C1 segment of cervical spinal cord (tissue), 14 donors: ENCODE measurements at places on chromosomes 1 and 21.
A peak's percentile ranks its signal among the peaks of the same experiment; 100 is the strongest.

DNA sequence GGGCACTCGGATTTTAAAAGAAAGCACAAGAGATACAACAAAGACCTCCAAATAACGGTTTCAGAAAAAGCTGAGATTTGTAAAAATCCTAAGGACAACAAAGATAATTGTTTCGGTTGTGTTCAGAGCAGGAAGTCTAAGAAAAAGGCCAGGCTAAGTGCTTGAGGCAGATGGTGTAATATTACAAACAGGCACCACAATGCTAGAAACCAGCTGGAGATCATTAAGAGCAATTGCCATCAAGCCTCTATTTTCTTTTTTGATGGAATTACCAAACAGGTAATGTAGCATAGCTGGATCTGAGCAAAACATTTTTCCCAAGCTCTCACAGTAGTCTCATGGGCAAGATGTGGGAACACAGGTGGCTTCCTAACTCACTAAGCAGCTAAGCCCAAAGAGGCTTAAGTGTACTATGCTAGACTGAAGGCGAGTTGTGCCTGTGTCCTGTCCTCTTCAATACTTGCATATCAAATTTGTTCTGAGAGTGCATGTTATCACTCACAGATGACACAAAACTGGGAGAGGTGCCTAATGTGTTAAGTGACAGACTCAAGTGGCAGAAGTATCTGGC is 161.6 kb downstream of the GLUL start:
- no peak for DNase-seq

GRCh38 chr1:248872752-248873408 is 14.0 kb upstream of the ZNF692 start:
- DNase-seq = peak; percentile 80

DNA sequence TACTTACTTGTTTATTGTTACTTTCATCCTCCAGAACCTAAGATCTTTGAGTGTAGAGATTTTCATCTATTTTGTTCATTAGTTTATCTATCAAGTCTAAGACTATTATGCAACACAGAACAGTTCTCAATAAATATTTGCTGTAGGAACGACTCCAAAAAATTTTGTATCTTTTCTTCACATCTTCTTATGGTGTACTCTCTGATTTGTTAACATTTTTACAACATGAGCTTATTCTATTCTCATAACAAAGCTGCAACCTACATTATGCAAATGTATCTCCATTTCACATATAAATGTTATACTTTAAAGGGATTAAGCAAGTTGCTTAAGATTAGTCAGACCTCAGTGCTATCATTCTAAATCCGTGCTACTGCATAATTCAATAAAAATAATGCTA is 514.2 kb upstream of the ZP4 start:
- DNase-seq = no peak

GRCh38 chr1:85566890-85567289 is 13.7 kb upstream of the CCN1 start:
- no peak for DNase-seq

DNA sequence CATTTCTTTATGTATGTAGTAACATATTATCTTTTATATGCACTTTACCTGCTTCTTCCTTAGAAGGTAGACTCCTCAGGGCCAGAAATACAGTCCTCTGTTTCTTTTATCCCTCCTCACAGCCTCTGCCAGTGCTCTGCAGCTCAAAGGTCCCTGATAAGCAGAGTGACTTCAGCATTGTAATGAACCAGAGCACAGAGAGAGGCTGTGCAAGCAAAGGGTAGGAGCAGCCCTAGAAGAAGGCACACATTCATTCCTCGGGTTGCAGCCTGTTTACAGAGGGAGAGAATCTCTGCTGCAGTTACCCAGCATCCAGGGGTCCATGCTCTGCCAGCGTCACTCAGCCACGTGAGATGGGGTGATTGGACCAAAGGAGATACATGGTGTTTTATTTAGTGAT is 101.1 kb downstream of the RHOU start:
- DNase-seq = peak; percentile 33

DNA sequence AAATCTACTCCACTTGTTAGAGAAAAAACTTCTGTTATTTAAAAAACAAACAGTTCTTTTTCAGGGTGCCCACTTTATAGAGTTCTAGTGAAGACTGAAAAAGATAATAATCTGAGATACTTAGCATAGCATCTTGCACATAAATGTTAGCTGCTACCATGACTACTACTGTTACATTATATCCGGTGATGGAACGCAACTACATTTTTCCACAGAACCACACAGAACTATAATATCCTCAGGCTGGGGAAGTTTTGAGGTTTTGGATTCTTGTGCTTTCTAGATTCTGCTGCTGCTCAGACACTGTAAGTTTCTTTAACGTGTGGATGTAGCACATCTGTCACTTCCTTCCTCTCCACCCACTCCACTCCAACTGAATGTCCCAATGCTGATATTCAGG is 110.3 kb downstream of the PTPN14 start:
- DNase-seq = no peak

DNA sequence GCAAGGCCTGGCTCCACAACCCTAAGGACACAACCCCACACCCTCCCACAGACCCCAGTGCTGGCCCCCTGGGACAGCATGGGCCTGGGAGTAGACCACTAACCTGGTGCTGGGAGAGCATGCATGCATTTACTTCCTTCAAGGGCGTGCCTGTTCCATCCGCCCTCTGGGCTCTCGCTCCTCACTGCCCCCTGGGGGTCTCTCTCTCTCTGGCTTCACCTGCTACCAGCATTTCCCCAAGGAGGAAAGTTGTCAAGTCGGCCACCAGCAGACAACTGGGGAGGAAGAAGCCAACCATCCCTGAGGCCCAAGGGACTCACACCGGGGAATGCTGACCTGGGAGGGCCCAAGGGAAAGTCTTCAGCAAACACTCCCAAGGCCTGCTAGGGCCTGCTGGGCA is 6.5 kb downstream of the LRP8 start:
- no peak for DNase-seq

DNA sequence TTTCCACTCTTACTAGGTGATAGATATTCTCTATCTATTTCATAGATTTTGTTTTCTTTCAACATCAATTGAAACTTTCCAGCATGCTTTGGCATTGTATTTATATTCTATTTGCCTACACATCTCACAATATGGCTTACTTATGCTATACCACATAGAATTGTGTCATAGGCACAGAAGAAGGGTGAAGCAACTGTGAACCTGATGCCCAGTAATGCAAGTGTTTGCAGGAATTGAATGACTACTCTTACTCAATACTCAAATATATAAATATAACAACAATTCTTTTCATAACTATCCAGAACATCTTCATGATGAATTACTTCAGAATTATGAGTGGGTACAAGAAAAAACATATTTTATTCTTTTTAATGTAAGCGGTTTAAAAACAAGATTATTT is 165.9 kb downstream of the PTBP2 start:
- DNase-seq = no peak

- no peak for DNase-seq
These were observed 118.9 kb upstream of the SYT6 start for GRCh38 chr1:114272593-114272992.

GRCh38 chr1:74773582-74773981 is 40.6 kb downstream of the TYW3 start:
- DNase-seq = no peak

DNA sequence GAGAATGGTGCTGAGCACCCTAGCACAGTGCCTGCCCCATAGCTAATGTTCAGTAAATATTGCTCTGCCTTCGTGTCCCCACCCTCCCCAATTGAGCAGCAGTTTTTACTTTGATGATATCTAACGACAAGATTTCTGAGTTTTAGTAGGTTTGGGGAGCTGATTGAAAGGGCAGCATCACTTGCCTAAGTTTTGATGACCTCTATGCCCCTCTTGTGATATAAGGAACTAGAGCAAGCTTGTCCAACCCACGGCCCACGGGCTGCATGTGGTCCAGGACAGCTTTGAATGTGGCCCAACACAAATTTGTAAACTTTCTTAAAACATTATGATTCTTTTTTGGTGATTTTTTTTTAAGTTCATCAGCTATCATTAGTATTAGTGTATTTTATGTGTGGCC is 1.6 kb downstream of the CNIH4 start:
- no peak for DNase-seq

DNA sequence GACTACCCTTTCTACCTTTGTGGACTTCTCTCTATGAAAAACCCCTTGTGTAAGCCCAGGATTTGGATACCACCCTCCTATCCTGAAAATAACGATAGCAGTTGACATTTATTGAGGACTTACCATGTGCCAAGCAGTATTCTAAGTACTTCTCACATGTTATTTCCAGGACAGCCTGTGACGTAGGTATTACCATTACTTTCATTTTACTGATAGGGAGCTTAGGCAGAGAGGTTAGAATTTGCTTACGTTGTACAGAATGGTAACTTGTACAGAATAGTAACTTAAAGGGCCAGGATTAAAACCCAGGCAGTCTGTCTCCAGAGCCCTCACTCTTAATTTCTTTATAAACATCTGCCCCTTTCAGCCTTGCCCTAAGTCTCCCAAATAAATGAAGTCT is 138.3 kb downstream of the NTMT2 start:
- no peak for DNase-seq

DNA sequence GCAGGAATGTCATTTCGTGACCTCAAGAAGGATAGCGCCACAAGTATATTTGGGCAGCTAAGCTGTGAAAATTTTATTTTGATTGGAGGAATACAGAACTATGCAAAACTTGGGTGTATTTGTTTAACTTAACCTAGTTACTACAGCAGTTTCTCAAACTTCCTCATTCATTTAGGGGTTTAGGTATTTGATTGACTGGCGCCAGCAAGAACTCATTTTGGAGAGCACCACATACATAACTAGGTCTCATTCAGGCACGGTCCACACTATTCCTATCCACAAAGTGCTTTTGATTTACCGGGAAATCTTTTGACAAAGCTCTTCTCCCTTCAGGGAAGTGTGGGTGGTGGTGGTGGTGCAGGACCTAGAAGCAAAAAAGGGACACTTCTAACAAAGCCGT is 155.1 kb upstream of the NRIP1 start:
- no peak for DNase-seq

- DNase-seq = no peak
These were observed 1686.2 kb downstream of the PLA2G4A start for GRCh38 chr1:188514917-188515316.

DNA sequence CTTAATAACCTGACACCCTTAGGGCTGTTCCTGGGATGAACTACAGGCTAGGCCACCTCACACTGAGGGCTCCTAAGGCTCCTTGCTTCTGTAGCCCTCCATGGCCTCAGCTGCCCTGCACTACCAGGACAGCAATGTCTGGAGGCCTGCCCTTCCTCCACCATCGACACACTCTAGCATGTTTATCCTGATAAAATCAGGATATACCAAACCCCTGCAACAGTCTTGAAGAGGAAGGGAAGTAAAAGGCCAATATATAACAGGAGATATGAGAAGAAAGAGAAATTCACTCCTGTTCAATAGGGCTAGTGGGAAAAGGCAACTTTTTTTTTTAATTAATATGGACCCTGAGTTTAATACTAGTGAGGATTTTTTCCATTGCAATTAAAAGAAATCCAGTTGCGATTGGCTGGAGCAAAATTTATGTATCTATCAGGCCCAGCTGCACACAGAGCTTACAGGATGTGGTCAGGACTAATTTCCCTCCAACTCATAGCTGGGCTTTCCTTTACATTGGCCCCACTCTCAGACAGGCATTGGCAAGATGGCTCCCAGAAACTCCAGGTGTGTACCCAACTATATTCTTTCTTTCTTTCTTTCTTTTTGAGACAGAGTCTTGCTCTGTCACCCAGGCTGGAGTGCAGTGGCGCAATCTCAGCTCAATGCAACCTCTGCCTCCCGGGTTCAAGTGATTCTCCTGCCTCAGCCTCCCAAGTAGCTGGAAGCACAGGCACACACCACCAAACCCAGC is 13.5 kb upstream of the ATP2B4 start:
- DNase-seq = no peak
